NCI-H1092 (cell line): ENCODE measurements at places on chromosomes 3 and 15.

DNA sequence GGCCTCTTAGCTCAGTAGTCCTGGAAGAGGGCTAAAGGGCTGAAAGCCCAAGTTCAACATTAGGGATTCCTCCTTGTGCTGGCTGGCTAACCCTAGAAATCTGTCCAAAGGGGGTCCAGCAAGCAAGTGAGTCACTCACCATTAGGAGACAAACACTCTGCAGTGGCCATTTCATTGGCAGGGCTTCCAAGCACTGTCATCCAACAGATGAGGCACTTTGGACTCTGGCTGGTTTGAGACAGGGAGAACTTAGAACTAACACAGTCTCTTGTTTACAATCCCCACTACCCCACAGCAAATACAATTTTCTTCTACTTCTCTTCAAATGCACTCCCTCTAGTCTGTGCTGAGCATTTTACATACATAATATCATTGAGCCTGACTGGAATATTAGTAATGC is 10.1 kb upstream of the WNT5A start:
- no peak for DNase-seq

GRCh38 chr15:26736502-26737248 is 36.2 kb downstream of the GABRB3 start:
- no peak for DNase-seq

- no peak for DNase-seq
Measured at GRCh38 chr3:113219605-113220300, 8.4 kb downstream of the BOC start.

GRCh38 chr15:29094711-29095110 is 174.9 kb downstream of the NSMCE3 start:
- DNase-seq = no peak

DNA sequence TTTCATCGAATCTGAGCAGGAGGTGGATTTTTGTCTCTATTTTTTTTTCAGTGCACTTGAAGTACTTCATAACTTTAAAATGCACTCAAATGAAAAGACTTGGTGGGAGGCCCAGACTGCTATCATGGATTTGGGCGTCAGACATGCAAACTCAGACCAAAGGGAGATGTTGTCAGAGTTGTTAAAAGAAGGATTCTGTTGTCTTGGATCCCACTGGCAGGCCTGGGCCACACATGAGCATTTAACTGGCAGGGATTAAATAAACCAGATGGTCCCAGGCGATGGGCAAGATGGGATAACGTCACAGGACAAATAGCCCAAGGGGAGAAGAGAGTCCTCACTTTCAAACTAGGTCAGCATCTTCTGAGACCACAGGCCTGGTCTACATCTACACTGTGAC is 15.4 kb downstream of the RTP1 start:
- DNase-seq = no peak

GRCh38 chr15:70200511-70201424 is 103.1 kb upstream of the TLE3 start:
- DNase-seq = no peak

DNA sequence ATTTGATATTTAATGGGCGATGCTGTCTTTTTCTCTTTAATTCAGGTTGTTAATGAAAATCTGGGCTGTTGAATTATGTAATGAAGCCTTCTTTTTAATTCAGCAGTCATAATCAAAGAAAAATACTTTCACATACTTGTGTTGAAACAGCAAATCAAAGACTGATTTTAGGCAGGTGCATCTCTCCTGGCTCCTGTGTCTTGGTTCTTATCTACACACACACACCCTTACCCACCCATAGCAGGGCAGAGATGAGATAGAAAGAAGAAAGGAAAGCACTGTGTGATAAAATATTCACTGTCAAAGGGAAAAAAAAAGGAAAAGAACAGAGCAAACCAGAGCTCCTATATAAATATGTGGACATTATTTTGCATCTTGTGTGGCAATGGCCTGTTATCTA is 130.6 kb upstream of the CGNL1 start:
- no peak for DNase-seq

DNA sequence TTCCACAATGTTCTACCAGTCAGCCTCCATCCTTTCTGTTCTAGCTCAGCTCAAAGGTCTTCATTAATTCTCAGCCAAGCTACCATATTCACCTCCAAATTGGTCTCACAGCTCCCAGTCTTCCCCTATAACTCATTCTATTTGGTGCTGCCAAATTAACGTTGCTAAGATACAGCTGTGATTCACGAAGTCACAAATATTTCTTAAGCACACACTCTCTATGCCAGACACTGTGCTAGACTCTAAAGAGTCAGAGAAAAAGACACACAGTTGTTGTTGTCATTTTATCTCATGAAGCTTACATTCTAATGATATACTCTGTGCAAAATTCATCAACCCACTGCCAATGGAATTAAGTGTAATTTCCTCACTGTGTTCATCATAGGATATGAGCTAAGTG is 102.8 kb downstream of the FRMD5 start:
- DNase-seq = no peak

DNA sequence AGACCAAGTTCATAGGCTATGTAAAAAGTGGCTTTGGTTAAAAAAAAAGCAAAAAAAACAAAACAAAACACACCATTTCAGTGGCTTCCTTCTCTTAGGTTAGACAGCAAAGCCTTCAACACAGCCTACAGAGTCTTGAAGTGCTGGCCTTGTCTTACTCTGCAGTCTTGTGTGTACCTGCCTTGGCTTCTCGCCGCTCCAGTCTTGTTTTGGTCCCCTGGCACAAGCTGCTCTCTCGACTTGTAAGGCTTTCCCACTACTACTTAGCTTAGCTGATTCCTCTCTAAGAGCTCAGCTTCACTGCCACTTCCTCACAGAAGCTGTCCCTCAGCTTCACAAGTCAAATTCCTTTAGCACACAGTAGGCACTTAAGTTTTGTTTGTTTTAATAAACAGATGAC is 63.0 kb downstream of the ST3GAL6 start:
- DNase-seq = no peak

GRCh38 chr3:138397983-138398382 is 36.4 kb upstream of the ESYT3 start:
- DNase-seq = no peak

- DNase-seq = no peak
Measured at GRCh38 chr3:56222866-56223265, 245.4 kb downstream of the ERC2 start.

- DNase-seq = no peak
Measured at GRCh38 chr15:74830868-74831267, 4.4 kb downstream of the CPLX3 start.

DNA sequence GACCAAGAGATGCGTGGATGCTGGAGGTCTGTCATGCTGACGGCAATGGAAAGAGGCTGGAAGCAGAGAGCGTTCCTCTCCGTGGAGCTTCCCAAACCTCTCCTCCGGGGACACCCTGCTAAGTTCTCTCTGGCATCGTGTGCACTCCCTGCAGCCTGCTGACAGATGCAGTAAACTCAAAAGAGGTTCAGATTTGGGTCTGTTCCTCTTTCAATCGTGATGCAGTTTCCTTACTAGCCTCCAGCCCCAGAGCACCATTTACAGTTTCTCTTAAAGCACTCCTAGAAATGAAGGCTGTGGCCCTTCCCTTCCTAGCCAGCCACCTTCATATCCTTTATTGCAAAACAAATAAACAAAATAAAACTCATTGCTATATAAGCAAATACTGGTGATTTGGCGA is 47.3 kb upstream of the LRRC58 start:
- DNase-seq = no peak

- no peak for DNase-seq
Measured at GRCh38 chr15:45849136-45849535, 214.3 kb downstream of the SQOR start.

GRCh38 chr3:178588628-178589027 is 52.4 kb downstream of the KCNMB2 start:
- peak; percentile 31 for DNase-seq

DNA sequence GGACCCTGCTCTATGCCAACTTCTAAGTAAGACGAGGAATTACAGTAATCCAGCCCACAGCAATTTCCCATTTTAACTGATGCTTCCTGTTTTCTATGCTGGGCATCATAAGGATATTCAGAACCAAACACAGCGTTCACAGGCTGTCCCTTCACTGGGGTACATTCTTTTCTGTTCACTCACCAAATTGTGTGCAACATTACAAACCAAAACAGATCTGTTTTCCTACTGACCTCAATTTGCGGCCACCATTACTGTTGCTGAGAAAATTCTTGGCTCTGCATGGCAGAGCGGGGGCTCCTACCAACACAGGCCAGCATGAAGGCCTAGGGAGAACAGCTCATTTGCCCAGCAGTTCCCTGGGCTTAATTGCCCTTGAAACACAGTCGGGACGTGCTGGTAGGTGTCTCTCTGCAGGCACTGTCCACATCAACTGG is 76.5 kb downstream of the MYO1E start:
- no peak for DNase-seq

- no peak for DNase-seq
Measured at GRCh38 chr3:30124435-30125370, 481.7 kb upstream of the TGFBR2 start.

GRCh38 chr15:65752151-65752700 is 39.9 kb downstream of the DENND4A start:
- DNase-seq = no peak

DNA sequence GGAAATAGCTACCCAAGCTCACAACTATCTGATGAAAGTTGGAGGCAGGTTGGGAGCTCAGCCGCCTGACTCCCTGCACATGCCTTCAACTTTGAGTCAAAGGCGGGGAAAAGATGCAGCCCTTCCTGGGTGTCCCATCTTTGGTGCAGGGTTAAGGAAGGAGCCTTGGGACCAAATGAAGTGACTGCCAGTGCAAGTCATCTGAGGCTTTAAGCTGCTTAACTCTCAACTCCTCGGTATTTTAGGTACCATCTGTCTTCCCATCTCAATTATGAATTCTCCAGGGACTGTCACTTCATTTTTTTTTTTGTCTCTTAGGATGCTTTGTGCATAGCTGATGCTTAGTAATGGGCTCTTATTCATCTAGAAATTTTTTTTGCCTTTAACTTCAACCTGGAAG is 408.8 kb upstream of the C2CD4B start:
- DNase-seq = no peak

DNA sequence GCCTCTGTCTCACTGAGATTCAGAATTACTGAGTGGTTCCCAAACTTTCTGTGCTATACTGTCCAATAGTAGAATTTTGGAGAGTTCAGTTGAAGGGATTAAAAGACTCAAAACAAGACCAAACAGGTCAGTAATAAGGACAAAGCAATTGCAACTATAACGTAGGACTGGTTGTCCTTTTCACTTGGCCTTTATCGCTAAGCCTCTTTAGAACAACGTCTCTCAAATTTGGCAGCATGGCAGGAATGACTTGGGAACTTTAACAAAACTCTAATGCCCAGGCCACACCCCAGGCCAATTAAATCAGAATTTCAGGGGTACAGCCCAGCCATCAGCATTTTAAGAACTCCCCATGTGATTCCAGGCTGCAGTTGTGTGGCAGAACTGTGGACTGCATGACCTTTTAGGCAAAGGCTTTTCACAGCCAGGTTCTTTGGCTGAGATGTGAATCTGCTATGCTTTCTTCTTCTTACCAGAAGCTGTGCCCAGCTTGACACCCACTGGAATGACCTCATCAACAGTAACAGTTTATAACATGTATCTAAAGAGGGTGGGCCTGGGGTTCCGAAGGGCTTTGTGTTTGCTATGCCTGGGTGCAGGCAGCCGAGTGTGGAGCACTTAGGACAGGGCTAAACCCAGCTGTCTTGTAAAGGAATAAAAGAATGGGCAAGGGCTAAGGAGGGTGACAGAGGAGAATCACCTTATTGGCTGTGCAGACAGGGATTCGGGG is 226.2 kb upstream of the PRICKLE2 start:
- no peak for DNase-seq
